NCI-H1048 (cell line): ENCODE measurements at places on chromosomes 3 and 15.

DNA sequence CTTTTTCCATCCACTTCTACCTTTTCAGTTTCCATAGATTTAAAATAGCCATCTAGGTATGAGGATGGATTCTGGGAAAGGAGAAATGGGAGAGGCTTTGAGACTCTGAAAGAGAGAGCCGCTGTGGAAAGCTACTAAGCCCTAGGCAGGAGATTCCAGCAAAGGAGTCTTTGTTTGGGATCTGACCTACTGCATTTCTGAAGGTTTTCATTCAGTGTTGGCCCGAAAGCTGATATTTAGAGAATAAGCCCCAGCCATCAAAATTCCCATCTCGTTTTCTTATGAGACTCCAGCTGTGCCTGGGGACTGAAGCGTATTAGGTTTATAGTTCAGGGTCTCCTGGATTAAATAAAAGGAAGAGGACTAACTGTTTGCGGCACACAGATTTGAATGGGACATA is 19.5 kb downstream of the LIPH start:
- no peak for DNase-seq

DNA sequence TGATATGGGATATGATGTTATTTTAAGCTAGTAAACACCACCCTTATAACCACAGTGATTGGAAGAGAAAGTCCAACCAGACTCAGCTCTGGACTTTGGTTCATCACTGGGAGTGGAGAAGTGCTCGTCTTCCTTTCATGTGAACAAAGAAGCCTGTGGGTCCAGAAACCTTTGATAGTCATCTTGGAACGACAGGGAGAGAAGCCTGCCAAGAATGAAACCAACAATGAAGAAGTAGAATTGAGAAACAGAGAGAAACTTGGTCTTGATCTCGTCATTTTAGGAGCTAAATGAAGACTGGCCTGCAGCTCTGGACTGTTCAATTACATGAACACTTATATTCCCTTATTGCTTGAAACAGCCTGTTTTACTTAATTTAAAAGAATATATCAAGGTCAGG is 13.1 kb upstream of the SLC35G2 start:
- no peak for DNase-seq

- DNase-seq = no peak
Observed at GRCh38 chr3:123653221-123653682, 68.4 kb upstream of the HACD2 start.

GRCh38 chr3:112759210-112759609 is 87.5 kb downstream of the CD200R1L start:
- no peak for DNase-seq

GRCh38 chr3:194944526-194944925 is 258.8 kb downstream of the FAM43A start:
- DNase-seq = no peak

DNA sequence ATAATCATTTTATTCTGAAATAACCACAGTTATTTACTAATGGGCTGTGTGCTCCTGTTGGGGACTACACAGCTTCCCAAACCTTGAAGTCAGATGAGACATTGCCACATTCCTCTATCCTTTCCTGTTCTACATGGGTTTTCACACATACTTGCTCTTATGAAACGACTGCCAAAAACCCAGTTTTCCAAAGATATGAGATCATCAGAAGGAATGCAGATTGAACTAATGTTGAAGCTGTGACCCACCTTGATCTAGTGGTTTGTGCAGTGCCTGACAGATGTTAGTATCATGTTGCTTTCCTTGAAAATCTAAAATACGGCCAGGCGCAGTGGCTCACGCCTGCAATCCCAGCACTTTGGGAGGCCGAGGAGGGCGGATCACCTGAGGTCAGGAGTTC is 144.6 kb downstream of the VGLL4 start:
- no peak for DNase-seq

DNA sequence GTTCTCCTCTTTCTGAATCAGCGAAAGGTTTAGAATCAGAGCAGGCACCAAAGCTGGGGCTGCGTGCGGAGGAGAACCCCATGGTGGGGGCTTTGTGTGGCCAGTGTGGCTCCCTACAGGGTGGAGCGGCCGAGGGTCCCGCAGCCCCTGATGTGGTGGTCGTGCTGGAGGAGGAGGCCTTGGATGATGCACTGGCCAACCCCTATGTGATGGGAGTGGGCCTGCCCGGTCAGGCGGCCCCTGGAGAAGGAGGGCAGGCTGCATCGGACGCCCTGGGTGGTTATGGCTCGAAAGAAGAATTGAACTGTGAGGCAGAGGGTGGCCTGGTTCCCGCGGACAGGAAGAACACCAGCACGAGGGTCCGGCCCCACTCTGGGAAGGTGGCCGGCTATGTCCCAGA is 1.4 kb downstream of the FGD5 start:
- no peak for DNase-seq

DNA sequence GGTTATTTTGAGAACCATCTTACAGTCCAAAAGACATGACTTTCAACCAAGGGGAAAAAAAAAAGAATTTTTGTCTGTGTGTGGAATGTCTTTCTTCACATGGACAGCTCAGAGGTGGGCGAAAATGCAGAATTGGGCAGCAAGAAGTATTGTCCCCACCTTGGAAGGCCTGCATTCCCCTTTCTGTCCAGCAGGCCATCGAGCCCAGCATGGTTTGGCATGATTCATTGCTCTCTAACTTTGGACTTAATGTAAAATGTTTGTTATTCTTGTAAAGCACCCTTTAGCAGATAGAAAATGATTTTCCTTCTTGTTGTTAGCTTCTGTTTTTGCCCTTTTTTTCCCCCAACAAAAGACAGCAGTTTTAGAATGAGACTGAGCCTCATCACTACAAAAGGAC is 12.4 kb downstream of the MYO1E start:
- DNase-seq = no peak

GRCh38 chr3:106288781-106289180 is 420.0 kb upstream of the CBLB start:
- DNase-seq = no peak

DNA sequence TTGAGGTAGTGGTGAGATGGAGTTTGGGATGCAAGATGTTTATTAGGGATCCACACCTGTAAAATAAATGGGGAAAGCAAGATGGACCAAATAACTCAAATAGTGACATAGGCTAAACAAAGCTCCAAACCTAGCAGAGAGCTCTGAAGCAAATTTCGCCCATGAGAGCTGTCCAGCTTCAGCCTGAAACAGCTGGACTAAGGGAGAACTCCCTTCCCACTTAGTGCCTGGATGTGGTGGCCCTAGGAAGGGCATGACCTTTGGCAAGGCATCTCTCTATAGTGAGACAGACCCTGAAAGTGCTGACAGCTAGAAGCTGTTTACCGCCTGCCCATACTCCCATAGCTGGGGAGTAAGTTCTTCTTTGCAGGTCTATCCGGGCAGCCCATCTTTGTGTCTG is 48.1 kb downstream of the COL6A5 start:
- no peak for DNase-seq

DNA sequence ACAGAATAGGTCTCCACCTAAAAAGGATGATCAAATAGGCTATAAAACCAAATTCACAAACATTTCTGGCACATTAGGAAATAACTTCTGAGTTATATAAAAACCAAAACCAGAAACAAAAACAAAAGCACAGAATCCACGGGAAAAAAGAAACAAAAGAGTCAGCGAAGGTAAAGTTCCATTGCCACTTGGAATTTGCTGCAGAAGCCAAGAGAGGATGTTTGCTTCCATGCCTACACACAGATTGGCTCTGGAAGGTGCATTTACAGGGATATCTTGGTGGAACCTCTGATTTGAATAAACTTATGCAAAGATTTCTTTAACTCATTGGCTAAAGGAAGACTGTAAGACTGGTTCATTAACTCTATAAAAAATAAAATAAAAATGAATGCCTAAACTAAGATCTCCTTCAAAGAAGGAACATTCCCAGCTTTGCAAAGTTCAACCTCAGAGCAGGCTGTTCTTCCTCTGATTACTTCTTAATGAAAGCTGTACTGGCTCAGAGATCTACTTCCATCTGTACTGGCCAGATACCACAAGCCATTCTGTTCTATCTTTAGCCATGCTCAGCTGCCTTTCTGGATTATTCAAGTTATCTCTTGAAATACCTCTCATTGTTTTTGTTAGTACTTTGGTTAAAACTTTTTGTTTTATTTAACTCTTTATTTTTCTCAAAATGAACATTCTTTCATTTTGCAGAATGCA is 537.5 kb upstream of the CCDC54 start:
- DNase-seq = no peak

- no peak for DNase-seq
Observed at GRCh38 chr3:142088522-142088921, 60.8 kb downstream of the TFDP2 start.

DNA sequence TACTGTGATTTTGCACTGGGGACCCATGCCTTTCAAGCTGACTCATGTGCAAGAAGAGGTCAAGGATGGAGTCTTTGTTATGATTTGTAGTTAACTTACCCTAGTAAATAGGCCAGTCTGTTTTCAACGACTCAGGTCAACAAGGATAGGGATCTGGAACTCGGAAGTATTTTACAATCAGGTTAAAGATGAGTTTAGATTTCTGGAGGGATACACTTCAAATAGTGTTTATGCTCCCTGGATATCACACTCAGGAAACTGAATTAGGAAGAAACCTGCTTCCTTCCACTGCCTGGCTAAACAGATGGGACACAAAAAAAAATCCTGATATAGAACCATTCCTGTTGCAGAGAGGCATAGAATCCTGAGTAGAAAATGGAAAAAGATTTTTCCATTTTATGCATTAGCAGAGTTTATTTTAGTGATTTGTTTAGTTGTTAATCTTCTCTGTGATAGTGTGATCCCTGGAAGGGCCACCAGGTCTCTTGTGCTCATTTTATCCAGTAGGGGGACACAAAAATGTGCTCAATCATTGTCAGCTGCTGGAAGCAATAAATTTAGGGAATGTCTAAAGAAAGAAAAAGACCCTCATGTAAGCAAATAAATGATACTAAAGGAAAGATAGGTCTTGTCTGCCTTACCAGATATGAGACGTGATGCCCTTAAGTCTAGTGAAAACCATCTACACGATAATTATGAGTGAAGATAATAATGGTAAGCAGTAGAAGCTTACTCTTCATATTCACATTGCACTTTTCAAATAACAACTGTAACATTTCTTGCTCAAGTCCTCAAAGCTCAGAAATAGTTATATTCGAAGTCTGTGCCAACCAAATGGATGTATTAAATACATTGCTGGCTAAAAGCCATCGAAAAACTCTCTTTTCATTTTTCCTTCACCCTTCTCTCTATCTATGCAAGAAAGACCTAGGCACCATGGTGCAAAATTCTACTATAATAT is 452.1 kb upstream of the KCNMB2 start:
- no peak for DNase-seq

DNA sequence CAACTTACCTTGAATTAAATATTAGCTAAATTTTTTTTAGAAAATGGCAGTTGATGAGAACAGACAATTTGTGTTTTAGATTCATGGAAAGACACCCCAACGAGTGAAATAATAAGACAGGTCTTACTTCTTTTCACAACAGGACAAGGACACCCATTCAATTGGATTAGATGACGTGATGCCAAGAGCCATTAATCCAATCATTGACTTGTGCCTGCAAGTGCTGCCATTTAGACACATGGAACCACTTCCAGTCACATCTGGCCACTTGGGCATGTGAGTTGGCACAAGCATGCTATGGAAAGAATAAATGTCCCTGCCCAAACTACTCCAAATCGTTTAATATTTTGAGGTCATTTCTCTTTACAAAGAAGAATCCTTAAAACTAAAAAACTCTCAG is 1308.8 kb downstream of the ROBO2 start:
- DNase-seq = no peak

- DNase-seq = no peak
Observed at GRCh38 chr3:157360044-157360443, 76.6 kb upstream of the PTX3 start.

DNA sequence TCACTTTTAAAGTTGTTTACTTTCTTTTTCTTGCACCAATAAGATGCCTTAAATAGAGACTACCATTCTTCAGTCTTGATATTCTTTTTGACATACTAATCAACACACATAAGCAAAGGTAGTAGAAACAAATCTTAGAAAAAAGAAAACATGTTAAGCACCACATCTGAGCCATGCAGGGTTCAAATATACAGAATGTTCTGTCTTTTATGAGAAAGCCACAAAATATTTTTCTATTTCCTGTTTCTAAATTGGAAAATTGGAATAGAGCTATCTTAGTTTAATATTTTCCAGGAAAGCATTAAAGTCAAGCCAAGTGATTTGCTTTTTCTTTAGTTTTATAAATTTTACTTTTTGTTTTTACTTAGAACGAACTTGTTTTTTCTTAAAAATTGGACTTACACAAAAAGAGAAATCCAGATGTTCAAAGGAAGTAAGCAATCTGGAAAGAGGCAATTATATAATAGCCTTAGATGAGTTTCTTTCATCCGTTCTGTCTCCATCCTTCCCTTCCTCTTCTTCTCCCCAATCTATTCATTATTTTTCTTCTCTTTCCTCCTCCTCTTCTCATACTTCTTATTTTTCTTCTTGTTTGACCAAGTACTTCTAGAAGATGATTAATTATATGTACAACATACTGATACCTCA is 731.7 kb downstream of the SQOR start:
- DNase-seq = no peak

DNA sequence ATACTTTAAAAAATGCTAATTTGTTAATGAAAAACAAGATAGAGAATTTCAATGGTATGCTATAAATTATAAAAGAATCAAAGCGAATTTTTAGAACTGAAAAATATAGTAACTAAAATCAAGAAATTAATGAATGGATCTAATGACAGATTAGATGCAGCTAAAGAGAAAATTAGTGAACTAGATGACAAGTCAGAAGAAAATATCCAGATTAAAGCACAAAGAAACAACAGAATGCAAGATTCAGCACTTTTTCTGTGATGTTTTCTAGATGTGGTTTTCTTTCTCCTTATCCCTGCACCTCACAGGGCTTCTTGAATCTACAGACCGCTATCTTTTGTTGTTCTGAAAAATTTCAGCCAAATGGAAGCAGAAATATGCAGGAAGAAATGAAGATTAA is 54.4 kb downstream of the INO80 start:
- no peak for DNase-seq

DNA sequence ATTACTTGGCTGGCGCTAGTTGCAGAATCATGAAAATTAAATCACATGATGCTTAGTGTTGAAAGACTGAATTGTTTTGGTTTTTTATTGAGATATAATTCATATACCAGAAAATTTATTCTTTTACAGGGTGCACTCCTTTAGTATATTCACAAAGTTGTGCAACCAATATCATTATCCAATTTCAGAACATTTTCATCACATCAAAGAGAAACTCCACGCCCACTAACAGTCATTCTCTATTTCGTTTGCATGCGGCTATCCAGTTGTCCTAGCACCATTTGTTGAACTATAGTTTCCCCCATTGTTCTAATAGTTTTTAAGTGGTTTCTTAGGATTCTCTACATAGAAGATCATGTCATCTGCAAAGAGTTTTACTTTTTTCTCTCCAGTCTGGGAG is 3.7 kb downstream of the EHD4 start:
- DNase-seq = no peak

DNA sequence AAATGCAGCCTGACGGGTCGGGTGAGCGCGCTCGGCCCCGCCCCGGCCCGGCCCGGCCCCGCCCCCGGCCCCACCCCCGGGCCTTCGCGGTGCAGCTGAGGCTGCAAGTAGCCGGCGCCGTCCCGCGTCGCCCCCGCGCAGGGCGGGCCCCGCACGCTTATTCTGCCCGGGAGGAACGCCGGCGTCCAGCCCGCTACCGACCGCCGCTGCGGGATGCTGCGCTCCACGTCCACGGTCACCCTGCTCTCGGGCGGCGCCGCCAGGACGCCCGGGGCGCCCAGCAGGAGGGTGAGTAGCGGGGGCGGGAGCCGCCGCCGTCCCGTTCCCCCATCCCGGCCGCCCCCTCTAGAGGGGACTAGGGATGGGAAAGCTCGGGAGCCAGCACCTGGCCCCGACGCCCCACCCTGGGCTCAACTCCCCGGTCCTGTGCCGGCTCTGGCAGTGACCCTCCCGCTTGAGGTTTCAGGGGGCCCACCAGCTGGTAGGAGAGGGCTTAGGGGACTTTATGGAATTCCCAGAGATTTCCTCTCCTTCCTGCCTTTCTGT is at the start of gene MYZAP:
MYZAP (plus strand) TSS at position 83 of the 546 bp plus-strand sequence; CDS start at position 214, 131 bp downstream.
- DNase-seq = no peak
